Stimulated activated CD8-positive, alpha-beta memory T cell treated with anti-CD3 and anti-CD28 coated beads, Interleukin-12 subunit alpha, Interleukin-12 subunit beta, amount 100 ng/mL, for 4 hours (primary cell): ENCODE measurements at places on chromosomes 13 and 19.

GRCh38 chr19:13207846-13208671, 57.8 kb downstream of the IER2 start:
- peak; percentile 24 for DNase-seq

GRCh38 chr13:94329754-94330551, 149.5 kb downstream of the DCT start:
- DNase-seq, result no peak

GRCh38 chr19:50994129-50994528, 7.3 kb downstream of the KLK8 start:
- DNase-seq, result no peak

DNA sequence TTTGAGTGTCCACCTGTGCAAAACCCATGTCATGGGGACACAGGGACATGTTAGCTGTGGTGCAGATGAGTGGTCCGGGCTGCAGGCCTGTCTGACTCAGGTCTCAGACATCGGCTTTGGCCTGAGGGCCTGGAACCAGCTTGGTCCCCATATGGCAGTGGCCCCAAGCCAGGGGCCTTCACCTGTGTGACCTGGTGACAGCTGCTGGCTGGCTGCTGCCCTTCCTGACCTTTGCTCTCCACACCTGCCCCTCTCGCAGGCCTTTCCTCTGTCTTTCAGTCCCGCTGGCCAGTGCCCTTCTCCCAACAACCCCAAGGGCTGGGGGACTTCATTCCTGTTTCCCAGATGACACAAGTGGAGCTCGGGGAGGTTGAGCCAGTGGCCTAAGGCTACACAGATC, 22.9 kb upstream of the LDLR start:
- DNase-seq, result no peak
